ENCODE measurements at places on chromosomes 3 and 15.

GRCh38 chr3:127689266-127689860 lies 16.6 kb downstream of the ABTB1 start:
- no peak for DNase-seq

DNA sequence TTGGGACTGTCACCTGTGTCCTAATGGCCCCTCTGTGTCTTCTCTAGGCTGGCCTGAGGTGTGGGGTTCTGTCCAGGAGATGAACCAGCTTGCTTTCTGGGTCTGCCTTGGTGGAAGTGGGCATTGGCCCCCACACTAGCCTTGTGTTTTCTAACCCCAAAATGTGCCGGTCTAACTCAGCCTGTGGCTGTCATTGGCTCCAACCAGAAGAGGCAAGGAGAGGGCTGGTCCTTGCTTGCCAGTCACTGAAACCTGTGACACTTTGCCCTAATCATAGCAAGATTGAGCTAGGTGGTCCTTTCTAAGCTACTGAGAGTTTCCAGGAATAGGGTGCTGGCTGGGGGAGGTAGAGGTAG lies 2.2 kb downstream of the C15orf39 start:
- DNase-seq: no peak

DNA sequence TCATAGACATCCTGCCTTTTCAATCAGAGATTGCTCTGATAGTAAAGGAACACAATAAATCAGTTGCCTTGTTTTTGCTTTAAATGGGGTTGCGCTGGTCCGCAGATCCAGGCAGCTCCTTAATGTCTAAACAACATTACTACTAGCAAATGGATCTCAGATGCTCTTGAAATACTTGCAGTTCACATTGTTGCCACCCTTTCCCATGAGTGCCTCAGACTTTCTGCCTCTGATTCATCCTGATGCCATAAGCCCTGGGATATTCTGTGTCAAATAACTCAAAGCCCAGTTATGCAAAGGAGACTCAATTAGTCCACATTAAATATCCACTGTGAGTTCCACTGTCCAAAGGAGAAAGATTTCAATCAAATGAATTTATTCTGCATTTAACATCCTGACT lies 196.7 kb downstream of the PLCH1 start:
- DNase-seq: no peak

GRCh38 chr3:55649554-55649953 lies 162.4 kb upstream of the WNT5A start:
- no peak for DNase-seq

DNA sequence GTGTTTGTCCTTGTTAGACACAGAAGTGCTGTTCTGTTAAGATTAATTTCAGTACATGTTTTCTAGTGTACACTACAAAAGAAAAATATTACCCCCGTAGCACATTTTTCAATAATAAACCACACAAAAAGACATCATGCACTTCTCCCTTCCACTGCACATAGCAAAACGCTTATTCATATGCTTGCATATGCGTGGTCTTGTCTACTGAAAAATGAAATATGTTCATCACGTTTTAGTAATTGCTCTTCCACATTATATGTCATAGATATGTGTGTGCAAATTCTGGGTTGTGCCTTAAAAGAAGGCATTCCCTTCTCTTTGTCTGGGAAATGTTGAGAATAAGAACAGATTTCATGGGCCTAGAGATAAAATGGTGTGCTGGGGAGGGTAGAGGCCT lies 353.9 kb downstream of the NSUN3 start:
- DNase-seq: no peak

DNA sequence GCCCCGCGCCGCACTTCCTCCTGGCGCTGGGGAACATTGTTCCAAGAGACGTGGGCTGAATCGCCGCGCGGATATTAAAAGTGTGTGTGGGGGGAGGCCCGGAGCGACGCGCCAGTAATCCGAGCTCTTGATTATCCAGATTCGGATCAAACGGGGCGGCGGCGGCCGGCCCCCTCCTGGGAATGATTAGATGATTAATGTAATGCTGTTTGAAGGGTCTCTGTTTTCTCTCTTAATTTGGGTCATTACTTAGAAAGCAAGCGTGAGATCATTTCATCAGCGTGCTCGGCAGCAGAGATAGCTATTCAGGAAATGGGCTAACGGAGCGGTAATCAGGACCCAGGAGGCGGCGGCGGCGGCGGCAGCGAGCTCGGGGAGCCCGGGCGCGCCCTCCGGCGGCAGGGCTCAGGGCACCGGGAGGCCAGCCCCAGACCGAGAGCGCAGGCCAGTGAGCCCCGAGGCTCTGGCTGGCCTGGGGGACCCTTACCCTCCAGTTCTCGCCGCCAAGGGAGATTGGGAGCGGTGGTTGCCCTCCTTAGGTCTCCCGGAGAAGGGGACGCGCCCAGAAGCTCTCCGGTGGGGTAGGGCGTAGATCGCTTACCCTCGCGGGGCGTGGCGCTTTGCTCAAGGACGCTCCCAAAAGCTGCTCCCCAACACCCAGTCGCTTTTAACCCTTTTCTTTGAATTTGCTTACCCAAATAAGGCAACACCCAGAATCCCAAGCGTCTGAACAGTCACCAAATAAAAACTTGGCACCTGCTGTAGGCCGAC lies 4.5 kb downstream of the FEZF2 start:
- DNase-seq: no peak

- DNase-seq: no peak
These were observed 1.0 kb downstream of the UBE2E1 start for GRCh38 chr3:23806534-23807423.

DNA sequence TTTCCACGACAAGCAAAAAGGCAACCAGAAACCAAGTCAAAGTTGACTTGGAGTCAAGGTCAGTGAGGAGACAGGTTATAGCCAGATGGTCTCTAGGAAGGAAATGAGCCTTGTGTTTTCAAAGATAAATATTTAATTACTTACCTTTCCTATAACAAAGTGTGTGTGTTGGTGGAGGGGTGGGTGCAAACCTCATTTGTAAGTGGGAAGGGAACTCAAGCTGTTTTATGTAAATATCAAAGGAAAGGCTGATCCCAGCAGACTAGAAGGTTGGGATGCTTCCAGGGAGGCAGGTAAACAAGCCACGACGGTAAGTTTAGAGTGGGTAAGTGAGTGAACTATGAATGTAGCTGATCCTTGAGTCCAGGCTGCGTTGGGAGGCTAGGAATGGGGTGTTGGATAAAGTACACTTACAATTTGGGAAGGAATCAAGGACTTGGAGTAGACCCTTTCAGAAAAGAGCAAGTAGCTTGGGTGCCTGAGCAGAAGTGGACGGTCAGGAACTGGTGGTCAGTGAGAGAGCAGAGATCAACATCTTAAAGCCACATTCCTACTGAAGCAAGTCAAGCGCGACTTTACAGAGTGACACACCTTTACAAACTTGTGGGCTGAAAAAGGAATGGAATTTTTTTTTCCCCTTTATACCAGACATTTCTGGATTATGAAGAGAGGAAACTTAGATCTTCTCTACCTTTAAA lies 82.0 kb upstream of the TBL1XR1 start:
- DNase-seq: no peak

DNA sequence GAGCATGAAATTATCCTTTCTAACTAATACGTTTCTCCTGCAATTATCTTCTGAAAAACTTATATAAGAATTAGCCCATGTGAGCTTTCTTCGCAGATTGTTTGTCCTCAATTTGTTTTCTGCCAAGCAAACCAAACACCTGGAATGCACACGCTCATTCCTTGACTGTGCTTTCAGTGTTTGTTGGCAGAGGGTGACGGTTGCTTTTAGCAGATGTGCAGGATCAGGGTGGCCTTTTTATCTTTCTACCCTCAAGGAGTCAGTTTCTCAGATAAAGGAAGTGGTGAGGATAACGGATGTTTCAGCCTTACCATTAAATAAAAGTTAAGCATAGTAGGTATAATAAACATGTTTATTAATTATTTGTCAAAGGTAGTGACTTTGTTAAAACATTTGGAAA lies 15.2 kb downstream of the ARPP21 start:
- DNase-seq: no peak

- DNase-seq: no peak
These were observed 21.7 kb upstream of the PPP4R2 start for GRCh38 chr3:72974956-72975355.

- no peak for DNase-seq
These were observed 272.2 kb downstream of the ADAMTSL3 start for GRCh38 chr15:83926116-83926515.

DNA sequence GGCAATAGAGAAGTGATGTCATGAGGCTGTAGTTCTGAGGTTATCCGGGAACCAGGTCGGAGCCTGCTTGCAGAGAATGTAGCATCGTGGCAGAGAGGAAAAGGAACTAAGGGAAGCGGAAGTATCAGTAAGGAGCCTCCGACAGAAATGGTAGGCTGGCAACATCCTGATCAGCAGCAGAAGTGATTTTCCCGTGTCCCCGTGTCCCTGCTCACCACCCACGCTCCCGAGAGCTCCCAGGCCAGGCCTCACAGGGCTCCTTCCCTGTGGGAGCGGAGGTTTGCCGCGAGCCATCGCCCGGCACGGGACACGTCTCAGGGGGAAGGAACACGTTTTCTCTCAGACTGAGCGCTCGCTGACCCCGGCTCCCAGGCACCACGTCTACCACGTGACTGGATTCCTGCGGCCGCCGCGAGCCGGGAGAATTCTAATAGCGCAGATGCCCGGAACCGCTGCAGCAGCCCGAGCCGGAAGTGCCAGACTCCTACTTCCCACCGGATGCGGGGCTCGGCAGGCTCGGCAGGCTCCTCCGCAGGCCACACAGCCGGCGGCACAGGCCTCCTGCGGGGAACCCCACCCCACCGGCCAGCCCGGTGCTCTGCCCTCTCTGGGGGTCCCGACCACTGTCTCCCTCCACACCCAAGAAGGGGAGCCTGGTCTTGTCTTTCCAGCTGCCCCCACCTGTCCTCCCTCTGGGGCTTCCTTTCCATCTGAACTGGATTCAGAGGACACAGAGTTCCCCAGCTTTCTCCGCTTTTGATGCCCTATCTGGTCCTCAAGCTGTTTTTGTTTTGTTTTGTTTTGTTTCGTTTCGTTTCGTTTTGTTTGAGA lies 99.3 kb downstream of the BDH1 start:
- DNase-seq: no peak

GRCh38 chr3:50652709-50653108 lies 22.0 kb upstream of the DOCK3 start:
- DNase-seq: no peak

All from NCI-H1417 treated with DMSO at 0.1 percent for 48 hours (cell line).